ENCODE measurements at places on chromosomes 16 and 17.

GRCh38 chr16:49431040-49431439, 57.4 kb downstream of the C16orf78 start:
- no peak for DNase-seq

DNA sequence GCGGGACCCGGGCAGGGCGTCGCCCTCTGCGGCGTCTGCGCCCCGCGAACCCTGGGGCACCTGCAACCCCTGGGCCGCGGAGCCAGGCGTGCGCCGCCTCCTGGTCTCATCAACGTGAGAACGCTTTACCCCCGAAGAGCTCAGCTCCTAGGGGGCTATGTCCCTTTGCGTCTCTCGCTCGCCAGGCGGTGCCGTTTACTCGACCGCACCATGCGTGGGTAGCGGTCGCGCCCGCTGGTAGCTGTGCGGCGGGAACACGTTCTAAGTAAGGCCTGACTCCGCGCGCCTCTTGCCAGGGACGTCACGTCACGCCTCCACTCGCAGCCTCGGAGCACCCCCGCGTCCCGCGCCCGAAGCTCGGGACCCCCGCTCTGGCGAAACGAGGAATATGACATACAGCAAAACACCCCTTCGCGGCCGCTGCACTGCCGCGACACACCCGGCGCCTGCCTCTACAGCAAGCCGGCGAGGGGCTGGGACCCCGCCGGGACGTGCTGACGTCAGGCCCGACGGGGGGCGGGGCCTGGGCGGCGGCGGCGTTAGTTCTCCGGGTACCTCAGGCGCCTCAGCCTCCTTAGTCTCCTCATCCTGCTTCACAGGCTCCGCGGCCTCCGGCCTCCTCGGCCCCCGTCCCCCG, at the start of gene RAB11FIP3:
TSS of gene RAB11FIP3 (plus strand) at position 568 of the 637 bp plus-strand sequence. CDS start 358 bp downstream, outside the sequence.
- DNase-seq, result peak; percentile 89

DNA sequence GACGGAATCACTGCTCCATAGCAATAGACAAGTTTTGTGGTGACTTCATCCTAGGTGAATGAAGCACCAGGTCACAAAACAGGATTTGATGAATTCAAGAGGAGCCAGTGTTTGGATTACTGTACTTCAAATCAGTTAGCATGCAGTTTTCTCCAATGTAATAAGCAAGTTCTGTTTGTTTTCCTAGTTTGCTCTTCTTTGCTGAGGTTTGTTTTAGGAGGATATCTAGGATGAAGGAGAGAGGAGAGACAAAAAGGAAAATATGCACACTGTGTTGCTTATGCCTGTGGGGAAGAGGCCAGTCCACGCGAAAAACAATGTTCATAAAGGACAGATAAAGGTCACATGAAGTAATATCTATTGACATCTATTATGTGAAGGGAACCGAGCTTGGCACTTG, 9.0 kb downstream of the KRT37 start:
- DNase-seq, result no peak

DNA sequence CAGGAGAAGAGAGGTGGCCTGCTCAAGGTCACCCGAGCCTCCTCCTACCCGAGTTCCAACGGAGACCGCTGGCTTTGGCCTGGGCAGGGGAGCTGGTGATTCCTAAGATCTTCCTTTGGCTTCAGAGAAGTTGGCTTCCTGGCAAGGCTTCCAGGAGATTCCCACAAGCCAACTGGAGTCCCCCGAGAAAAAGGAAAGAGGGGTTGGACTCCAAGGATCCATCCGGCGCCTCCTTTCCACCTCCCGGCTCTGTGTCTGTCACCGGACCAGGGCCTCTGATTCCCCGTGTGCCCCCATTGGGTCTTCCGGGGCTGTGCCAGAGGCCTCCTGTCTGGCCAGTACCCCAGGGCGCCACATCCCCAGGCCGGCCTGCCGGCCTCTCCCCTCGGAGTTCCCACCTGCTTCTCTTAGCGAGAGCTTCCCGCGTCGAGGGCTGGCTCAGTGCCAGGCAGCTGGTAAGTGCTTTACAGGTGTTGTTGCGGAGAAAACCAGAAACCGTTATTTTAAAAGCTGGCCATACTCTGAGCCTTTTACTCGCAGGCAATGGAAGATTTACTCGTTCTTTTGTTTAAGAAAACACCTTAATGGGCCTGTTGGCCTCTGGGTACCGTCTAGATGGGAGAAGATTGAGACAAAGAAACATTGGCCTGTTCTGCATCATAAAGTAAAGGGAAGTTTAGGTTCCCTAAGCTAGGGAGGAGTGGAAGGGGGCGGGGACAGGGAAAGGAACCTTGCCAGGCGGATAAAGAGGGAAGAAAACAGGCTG, 258.4 kb upstream of the SDK2 start:
- DNase-seq, result no peak

GRCh38 chr17:64131606-64132270, 1.8 kb upstream of the ERN1 start:
- no peak for DNase-seq

GRCh38 chr17:72090108-72090507, 30.7 kb upstream of the SOX9 start:
- no peak for DNase-seq

DNA sequence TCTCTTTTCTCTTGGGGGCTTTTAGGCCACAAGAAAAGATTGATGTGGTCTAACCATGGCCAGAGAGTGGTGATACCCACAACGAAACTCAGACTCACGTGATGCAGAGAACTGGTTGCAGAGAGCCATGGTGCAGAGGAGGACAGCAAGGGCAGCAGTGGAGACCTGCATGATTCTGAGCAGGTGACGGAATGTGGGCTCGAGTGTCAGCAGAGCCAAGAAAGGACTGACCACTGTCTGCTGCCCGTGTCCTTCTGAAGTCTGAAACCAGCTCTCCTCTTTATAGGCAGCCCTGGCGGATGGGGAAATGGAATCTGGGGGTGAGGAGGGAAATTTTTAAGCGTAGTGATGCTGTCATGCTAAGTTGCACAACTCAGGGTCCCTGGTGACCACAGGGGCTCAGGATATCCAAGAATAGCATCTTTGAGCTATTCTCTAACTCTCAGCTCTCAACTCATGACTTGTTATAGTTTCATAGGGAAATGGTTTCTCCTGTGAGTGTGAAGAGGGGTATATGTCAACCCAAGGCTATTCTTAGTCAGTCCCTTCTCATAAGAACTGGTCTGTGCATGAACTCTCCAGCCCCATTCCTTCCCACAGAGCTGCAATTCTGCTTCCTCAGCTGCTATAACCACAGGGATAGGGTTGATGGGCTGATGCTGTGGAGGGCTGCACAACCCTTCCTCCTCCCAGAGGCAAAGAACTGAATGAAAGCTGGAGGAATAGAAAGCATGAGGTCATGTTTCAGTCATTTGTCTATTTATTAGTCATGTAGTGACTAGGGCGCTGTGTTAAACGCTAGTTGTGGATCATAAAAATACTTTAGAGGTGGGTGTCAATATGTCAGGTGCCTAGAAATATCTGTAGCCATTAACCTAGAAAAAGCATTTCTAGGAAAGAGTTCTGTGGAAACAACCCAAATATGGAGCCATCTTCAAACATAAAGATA, at the start of gene CCL3:
TSS of gene CCL3 (minus strand) at position 256 of the 949 bp plus-strand sequence. CDS start at position 171, 85 bp downstream.
- DNase-seq, result peak; percentile 17

DNA sequence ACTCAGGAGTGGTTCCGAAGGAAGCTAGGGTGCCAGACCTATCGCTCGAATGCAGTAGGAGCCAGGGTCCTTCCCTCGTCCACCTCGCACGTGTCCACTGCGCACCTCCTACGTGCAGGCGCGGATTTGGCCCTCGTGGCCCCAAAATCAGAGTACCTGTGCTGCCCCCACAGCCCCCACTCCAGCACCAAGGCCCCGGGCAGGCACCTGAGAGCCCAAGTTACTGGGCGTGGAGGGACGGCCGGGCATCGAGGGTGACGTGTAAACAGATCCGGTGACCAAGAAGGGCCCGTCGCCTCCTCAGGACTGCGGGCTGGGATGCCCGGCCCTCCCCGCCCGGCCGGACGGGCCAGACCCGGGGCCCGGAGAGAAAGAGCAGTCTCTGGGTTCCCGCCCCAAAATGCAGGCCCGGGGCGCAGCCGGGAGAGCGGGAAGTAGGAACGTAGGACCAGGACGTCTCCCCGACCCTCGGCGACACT, 492 bp downstream of the SLC25A39 start:
- DNase-seq, result no peak

- no peak for DNase-seq
Observed at GRCh38 chr17:43396491-43397060, 2.2 kb upstream of the ARL4D start.

- DNase-seq, result no peak
Observed at GRCh38 chr16:86150641-86151238, 251.8 kb downstream of the IRF8 start.

- no peak for DNase-seq
Observed at GRCh38 chr17:42695500-42695899, 13.2 kb downstream of the CNTNAP1 start.

DNA sequence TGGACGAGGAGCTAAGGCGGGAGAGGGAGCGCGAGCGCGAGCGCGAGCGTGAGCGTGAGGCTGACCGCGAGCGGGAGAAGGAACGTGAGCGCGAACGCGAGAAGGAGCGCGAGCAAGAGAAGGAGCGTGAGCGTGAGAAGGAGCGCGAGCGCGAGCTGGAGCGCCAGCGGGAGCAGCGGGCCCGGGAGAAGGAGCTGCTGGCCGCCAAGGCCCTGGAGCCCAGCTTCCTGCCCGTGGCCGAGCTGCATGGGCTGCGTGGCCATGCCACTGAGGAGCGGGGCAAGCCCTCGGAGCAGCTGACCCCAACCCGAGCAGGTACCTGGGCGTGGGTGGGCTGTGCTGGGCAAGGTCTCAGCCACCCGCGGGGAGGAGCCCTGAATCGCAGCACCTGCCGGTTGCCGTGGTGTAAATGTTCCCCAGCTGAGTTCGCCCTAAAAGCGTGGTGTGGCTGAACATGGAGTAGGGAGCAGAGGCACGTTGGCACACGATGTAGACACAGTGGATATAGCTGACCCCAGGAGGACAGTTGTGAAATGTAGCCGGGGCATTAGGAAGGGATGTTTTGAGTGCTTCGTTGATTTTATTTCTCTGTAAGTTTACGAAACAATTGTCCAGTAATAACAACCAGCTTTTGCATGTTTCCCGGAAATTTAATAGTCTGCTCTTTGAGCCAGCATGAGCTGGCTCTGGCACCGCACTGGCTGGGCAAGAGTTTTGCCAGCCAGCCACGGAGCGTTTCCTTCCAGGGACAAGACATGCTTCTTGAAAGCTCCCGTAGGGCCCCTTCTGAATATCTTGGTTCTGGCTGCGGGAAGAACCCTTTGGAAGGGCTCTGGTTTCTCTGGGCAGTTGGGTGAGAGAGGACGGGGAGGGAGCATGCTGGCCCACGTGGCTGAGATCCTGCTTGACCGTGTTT, 32.1 kb downstream of the GINS2 start:
- no peak for DNase-seq

DNA sequence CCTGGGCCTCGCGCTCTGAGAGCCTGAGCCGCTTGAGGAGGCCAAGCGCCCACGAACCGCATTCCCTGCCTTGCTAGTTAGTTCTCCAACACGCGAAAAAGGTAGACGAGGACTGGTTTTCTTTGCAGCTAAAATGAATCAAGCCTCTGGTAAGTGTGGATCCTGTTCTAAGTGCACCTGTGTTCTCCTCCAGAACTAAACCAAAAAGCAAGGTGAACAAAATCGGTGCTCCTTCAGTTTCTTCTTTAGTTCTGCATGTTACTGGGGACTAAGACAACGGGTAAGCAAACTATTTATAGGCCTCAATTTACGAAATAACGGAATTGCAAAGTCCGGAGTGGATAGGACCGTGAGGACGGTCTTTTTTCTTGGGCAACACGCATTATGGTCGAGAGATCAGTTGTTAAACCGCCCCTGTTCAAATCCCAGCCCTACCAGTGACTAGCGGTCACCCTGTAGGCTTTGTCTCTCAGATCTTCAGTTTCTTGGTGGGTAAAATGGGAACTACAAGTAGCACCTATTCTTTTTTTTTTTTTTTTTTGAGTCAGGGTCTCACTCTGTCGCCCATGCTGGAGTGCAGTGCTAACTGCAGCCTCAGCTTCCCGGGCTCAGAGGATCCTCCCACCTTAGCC, 993 bp upstream of the ANKRD11 start:
- DNase-seq, result no peak

GRCh38 chr16:78180349-78180748, 80.9 kb downstream of the WWOX start:
- DNase-seq, result no peak

DNA sequence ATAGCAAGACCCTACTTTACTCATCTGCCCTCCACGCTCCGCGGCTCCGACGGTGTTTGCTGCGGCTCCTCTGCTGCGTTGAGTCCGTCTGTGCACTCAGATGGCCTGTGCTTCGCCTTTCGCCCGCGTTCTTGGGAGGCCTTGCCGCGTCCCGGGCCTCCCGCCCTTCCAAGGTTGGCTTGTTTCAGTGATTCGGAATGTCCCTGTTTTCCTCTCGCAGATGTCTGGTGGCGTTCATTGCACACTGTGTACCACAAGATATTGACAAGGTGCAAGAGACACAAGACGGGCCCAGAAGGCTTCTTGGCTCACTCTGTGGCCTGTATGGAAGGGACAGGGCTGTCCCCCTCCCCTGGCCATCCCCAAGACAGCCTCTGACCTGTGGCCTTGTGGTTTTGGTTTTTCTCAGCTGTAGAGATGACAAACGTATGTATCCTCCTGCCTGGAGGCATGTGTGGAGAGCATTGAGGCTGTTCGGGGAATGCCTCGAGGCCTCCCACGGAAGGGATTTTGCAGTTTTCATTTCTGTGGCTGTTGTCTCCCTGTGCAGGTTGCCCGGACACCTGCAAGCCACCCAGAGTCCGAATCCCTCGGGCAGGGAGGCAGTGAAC, 15.4 kb downstream of the MGRN1 start:
- no peak for DNase-seq

DNA sequence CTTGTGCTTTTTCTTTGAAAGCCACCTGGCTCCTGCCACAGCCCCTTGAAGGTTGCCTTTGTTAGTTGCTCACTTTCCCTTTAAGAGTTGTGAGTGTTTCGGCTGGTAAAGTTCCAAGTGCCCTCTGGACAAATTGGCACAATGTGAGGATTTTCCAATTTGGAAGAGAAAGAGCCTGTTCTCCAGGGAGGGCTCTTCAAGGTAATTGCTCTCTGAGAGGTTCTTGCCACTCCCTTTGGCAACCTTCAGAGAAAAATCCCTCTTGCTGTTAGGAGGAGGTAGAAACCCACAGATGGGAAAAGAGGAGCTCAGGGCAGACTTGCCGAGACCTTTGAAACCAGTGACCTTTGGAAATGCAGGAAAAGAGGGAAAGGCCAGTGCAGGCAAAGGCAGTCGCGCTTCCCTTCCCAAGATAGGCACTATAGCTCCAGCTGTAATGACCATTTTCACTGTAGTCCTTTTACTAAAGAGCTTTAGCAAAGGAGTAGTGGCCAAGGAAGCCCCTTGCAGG, 49.0 kb upstream of the AKAP1 start:
- DNase-seq, result no peak

DNA sequence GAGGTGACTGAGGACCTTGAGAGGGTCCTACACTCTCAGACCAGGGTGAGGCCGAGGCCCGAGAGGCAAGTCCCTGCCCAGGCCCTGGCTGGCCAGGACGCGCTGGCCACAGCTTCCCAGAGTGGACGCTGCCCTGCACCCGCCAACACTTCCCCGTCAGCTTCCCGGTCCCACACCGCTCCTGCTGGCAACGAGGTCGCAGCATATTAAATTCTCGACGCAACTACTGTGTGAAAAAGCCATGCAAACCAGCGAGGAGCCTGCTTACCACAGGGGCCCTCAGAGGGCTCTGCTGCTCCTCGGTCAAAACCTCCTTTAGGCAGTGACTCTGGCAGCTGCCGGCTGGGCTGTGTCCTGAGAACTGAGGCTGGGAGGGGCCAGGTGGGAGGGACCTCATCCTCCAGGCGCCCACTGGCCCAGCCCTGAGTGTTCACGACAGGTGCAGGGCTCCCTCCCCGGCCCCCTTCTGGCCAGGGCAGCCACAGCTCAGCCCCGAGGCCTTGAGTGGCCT, 2.1 kb upstream of the TEX19 start:
- no peak for DNase-seq
